ENCODE measurements at places on chromosomes 16 and 17.

GRCh38 chr16:50573947-50574744, 25.9 kb downstream of the NKD1 start:
- DNase-seq = no peak

GRCh38 chr17:49223517-49224197, 6.9 kb downstream of the PHOSPHO1 start:
- DNase-seq = no peak

DNA sequence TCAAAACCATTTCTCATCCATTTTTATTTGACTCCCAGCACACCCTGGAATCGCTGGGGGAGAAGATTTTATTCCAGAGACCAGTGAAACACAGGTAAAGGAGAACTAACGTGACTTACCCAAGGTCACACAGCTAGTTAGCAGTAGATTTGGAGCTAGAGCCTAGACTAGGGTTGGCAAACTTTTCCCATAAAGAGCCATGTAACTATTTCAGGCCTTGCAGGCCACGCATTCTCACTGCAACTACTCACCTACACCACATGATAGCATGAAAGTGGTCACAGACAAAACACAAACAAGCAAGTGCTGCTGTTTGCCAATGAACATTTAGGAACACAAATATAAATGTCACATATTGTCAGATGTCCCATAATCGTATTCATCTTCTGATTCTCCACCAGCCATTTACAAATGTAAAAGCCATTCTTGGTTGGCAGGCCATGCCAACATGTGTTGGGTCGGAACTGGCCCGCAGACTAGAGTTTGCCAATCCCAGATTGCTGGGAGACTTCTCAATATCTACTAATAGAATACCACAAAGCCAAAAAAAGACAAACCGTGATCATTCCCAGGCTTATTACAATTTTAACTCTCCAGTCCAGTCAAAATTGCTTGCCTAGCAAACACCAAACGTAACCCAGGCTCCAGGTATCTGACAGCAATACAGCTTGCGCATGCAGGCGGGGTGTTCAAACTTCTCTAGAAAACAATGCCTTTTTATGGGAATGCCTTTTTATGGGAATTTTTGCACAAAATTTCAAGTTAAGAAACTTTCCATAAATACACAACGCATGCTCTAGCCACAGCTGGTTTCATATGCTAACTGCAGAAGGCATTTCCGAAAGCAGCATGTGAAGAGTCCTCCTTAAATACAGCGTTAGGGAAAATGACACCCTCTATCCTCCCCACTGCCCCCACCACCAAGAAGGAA, 20.9 kb downstream of the ZFHX3 start:
- DNase-seq = no peak

GRCh38 chr16:58047557-58048348, 22.2 kb downstream of the MMP15 start:
- DNase-seq = no peak

- DNase-seq = no peak
Measured at GRCh38 chr17:1545618-1546017, 17.0 kb downstream of the PITPNA start.

- DNase-seq = no peak
Measured at GRCh38 chr16:2148714-2149629, 547 bp downstream of the RAB26 start.

GRCh38 chr17:51507444-51507843, 247.1 kb downstream of the UTP18 start:
- no peak for DNase-seq

- DNase-seq = peak; percentile 13
Measured at GRCh38 chr17:37239690-37240334, 136.0 kb upstream of the C17orf78 start.

DNA sequence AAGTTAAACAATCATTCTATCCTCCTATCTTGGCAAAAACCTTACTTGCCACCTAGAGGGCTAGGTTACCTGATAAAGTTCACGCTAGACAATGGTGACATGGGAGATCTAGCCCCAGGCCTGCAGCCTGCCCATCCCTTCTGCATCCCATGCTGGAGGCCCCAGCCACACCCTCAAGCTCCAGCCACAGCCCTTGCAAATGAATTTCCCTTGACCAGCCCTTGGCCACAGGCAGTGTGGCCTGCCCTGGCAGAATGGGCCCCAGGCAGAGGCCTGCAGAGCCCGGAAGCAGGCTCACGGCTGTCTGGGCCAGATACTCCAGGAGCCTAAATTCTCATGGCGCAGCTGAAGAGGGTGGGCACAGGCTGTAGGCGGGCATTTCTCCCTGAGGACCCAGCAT, 14.9 kb downstream of the WNT3 start:
- no peak for DNase-seq

- DNase-seq = no peak
Measured at GRCh38 chr17:10077561-10078299, 120.7 kb downstream of the GAS7 start.

- DNase-seq = no peak
Measured at GRCh38 chr17:11825572-11826209, 171.6 kb downstream of the ZNF18 start.

GRCh38 chr17:17236295-17237025, 508 bp downstream of the FLCN start:
- peak; percentile 30 for DNase-seq

Measured in muscle of arm (tissue), 14 donors.